ENCODE measurements at places on chromosomes 11 and 22.
A peak's percentile ranks its signal among the peaks of the same experiment; 100 is the strongest.

- DNase-seq: no peak
Measured at GRCh38 chr11:70464509-70465361, 66.4 kb downstream of the CTTN start.

DNA sequence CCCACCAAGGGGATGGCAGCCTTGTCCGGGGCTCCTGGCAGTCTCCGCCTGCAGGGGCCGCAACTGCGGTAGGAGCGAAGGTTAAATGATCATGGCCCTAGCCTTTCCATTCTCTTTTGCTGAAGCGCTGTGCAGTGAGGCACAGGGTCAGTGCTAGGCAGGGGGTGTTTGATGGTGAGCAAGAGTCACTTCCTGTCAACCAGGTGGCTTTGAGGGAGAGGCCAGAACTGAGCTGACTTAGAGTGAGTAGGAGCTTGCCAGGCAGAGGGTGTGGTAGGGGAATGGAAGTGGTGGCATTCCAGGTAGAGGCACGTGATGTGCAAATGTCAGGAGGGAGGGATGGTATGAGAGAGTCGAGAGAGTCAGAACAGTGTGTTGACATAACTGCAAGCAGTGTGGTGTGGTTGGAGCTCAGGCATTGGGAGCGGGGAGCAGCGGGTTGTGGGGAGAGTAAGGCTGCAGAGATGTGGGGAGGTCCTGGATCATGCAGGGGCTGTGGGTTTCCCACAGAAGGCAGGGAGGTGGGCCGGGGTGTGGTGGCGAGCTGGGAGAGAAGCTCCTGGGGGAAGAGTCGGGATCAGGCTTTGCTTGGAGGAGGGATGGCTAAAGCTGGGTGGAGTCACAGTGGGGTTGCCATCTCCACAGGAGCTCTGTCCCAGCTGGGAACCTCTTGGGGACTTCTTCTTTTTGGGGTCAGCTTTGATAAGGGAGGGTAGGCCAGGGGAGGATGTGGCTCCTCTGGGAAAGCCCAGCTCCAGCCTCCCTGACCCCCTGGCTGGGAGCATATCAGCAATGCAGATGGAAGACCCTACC is 33.3 kb downstream of the AMPD3 start:
- DNase-seq: no peak

DNA sequence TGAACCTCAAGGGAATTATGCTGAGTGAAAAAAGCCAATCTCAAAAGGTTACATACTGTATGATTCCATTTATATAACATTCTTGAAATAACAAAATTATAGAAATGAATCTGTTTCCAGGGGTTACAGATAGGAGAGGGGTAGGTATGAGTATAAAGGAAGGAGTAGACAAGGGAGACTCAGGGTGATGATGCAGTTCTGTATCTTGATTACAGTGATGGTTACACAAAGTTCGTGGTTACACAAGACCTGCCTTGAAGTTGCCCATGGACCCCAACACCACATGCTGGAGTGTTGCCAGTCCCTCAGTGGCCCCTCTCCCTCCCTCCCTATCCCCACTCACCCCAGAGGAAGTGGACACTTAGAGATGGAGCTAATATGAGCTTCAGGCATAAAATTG is 20.3 kb downstream of the STK33 start:
- DNase-seq: no peak

- DNase-seq: no peak
Measured at GRCh38 chr11:2989006-2989405, 3.1 kb downstream of the NAP1L4 start.

GRCh38 chr11:71096751-71097388 is 155.5 kb downstream of the SHANK2 start:
- DNase-seq: no peak

DNA sequence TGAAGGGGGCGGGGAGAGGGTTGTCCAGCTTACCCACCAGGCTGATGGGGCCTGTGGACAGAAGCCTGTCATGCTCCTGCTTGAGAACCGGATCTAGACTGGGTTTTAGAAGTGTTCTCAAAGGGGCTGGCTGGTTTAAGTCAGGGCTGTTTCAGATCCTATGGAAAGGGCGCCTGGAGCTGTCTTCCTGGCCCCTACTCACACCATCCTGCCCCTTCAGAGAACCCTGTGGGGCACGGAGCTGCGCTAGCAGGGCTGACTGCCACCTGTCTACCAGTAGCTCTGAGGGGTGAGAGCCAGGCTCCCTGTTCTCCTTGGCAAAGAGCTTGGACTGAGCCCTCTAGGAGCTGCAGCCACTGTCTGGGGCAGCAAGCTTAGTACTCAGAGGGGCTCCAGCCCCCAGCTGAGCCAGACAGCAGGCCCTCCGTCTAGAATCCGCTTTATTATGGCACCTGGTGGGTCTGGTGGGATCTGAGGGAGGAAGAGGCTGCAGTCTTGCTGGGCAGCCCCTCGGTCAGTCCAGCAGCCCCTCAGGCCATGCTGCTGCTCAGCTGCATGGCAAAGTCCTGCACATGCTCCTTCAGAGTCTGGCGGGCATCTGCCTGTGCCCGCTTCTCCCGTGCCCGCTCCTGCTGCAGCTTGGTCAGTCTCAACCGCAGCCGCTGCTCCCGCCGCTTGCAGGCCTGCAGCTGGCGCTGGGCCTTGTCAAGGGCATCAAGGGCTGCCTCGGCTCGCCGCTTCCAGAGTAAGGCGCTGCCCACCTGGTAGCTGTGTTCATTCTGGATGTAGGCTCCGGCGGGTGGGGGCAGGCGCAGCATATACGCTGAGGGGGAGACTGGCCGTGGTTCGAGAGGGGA is 2.3 kb downstream of the THAP7 start:
- DNase-seq: no peak

DNA sequence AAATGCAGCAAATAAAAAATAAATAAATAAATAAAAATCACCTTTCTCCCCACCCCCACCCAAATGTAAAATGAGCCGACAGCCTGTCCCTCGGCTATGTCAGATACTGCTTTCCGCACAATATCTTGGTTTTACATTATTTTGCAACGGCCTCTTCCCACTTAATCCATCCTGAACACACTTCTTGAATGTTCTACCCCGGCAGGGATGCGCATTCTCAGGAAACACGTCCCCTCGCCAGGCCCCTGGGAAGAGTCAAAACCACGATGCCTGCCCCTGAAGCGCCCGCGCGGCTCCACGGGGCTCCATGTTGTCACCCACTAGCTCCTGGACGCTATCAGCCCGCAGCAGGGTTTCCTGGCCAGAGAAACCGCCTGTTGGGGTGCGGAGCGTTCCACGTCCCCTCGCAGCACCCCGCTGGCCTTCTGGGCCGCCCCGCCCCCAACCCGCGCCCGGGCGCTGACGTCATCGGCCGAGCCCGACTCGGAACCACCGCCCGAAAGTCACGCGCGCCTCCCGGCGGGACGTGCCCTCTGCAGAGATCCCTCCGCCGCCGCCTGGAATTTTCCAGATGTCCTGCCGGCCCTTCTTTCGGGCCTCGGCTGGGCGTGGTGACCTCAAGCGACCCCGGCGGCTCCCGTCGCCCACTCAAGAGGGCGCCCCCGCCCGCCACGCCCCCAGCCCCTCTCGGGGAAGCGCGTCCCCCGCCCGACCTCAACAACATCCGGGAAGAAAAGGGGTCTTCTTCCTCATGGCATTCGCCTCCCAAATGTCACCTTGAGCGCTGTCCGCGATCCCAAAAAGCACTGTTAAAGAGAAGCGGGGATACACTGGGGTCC is 585 bp upstream of the NEAT1 start:
- DNase-seq: peak; percentile 91

GRCh38 chr11:128694618-128695481 is 978 bp downstream of the FLI1 start:
- DNase-seq: no peak

All from hypothalamus (tissue), 51 donors.